Stimulated activated memory B cell treated with anti-CD40 and anti-IgM and Interleukin-4, amounts not matched to agents 10 μg/mL and 1 μg/mL and 100 μg/mL, for 72 hours (primary cell): ENCODE measurements at places on chromosomes 16 and 17.

DNA sequence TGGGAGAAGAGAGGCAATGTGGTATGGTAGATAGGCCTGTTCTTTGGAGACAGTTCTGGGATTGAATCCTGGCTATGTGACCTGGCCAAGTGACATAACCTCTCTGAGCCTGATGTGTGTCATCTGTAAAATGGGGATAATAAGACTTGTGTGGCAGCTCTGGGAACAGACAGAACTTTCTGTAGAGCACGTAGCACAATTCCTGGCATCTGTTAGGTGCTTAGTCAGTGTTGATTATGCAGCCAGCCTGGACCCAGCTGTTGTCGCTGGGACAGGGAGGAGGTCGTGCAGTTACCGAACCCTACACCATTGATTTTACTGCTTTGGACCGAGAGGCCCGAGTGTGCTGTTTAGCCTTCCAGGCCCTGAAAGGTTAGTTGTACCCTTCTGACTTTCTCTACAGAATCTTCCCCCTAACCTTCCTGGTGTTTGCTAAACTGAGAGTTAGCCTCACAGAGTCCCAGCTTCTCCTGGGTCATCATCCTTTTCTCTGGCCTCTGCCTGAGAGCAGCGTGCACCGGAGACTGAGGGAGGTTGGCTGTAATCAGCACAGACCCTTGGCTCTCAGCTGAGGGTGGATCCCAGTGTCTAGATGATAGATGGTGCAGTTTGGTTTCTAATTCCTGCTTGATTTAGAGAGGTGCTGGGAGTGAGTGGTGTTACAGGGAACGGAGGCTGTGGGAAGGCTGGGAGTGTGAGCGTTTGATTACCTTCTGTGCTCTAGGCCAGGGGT lies 31.9 kb downstream of the MSI2 start:
- no peak for ATAC-seq
- H3K27me3 ChIP-seq, result no peaks in the 10 kb centered on the region
- H3K4me1 ChIP-seq, result peaks cover 52% of the 10 kb centered on the region
- H3K4me3 ChIP-seq, result no peak overlapping the region
- H3K27ac ChIP-seq, result no peak overlapping the region
- H3K36me3 ChIP-seq, result peaks cover 42% of the 10 kb centered on the region

- H3K27me3 ChIP-seq, result no peaks in the 10 kb centered on the region
- peaks cover 18% of the 10 kb centered on the region for H3K36me3 ChIP-seq
- peaks cover 66% of the 10 kb centered on the region for H3K4me1 ChIP-seq
- peak overlapping the region; percentile 90 for H3K27ac ChIP-seq
- H3K4me3 ChIP-seq, result peak overlapping the region; percentile 83
Measured at GRCh38 chr17:73232587-73233373, 28.9 kb downstream of the CPSF4L start.

DNA sequence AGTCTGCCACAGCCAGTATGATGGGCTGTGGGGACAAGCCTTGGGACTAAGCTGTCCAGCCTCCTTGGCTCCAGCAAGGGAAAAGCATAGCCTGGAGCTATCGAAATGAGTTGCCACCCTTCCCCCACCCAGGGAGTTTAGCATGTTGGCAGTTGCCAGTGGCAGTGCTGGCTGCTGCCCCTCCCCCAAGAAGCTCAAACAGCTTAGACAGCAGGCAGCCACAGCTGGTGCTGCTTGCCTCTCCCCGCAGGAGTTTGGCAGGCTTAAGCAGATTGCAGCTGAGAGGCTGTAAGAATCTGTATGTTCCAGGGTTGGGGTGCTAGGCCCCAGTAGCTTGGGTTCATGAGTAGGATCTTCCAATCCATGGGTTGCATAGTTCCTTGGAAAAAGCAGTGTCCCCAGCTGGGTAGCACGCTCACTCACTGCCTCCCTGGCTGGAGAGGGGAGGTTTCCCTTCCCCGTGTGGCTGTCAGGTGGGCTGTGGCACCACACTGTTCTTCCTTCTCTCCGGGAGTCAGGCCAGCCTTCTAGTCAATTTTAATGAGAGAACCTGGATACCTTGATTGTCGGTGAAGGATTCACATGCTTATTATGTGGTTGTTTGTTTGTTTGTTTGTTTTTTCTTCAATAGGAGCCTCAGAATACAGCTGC lies 506.1 kb downstream of the CDH11 start:
- no peak overlapping the region for H3K27ac ChIP-seq
- ATAC-seq, result no peak
- H3K4me3 ChIP-seq, result no peak overlapping the region
- H3K4me1 ChIP-seq, result no peaks in the 10 kb centered on the region

DNA sequence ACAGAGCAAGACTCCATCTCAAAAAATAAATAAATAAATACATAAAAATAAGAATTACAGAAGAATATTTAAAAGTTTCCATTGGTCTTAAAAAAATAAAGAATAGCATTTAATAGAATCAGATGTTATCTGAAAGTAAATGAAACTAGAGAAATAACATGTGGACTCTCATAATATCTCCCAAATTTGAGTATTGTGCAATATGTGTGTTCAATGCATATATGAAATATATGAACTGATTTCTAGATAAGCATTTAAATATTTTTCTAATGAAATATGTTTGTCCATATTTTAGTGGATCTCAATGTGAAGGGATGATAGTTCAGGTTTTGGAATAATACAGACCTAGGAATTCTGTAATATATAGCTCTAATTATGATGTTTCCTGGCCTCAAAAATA lies 265.9 kb upstream of the PMFBP1 start:
- peaks cover 16% of the 10 kb centered on the region for H3K36me3 ChIP-seq
- no peak overlapping the region for H3K4me3 ChIP-seq
- H3K4me1 ChIP-seq, result no peaks in the 10 kb centered on the region
- H3K27me3 ChIP-seq, result no peaks in the 10 kb centered on the region
- H3K27ac ChIP-seq, result no peak overlapping the region

DNA sequence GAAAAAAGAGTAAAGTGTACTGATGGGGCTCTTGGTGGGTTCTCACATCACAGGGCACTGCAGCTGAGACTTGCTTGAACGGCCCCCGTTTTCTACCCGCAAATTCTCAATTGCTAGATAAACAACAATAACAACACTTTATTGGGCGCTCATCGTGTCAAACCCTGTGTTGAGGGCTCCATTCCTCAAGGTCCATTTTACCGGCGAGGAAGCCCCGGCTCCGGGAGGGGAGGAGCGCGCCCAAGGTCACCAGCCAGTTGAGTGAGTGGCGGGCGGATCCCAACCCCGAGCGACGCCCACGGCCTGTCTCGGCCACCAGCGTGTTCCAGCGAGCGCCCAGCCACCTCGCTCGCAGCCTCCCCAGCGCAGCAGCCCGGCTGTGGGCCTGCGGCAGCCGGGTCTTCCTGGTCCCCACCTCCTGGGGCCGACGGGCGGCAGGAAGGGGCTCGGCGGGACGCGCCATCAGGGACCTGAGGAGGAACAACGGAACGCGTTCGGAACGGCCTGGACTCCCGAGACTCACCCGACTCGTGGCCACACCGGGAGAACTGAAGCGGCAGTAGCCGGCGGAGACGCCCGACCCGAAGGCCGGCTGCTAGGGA lies 373 bp downstream of the CMC2 start:
- H3K27me3 ChIP-seq, result no peaks in the 10 kb centered on the region
- peak overlapping the region; percentile 99 for H3K27ac ChIP-seq
- peak; percentile 53 for ATAC-seq
- H3K36me3 ChIP-seq, result peaks cover 4% of the 10 kb centered on the region
- H3K4me1 ChIP-seq, result peaks cover 52% of the 10 kb centered on the region
- peak overlapping the region; percentile 99 for H3K4me3 ChIP-seq

GRCh38 chr17:74780443-74781238 lies 4.5 kb upstream of the NAT9 start:
- H3K36me3 ChIP-seq, result peaks cover 23% of the 10 kb centered on the region
- no peak overlapping the region for H3K4me3 ChIP-seq
- H3K27me3 ChIP-seq, result no peaks in the 10 kb centered on the region
- H3K4me1 ChIP-seq, result peaks cover 74% of the 10 kb centered on the region
- ATAC-seq, result no peak
- peak overlapping the region; percentile 77 for H3K27ac ChIP-seq

GRCh38 chr16:51960931-51961330 lies 586.0 kb downstream of the TOX3 start:
- H3K27ac ChIP-seq, result no peak overlapping the region
- no peaks in the 10 kb centered on the region for H3K4me1 ChIP-seq
- no peak overlapping the region for H3K4me3 ChIP-seq
- H3K27me3 ChIP-seq, result no peaks in the 10 kb centered on the region
- no peaks in the 10 kb centered on the region for H3K36me3 ChIP-seq
- ATAC-seq, result no peak

DNA sequence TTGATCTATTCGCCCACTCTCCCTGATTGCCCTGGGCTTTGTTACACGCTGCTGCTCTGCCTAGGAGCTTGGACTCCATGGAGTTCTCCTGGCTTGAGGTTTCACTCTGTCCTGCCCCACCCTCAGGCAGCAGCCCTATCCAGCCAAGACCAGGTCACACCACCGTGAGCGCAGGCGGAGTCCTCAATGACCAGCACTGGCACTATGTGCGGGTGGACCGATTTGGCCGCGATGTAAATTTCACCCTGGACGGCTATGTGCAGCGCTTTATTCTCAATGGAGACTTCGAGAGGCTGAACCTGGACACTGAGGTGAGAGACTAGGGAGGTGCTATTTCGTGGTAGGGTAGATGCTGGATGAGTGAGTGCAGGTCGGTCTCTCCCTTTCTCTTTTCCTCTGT lies 3.5 kb downstream of the CNTNAP1 start:
- no peak overlapping the region for H3K27ac ChIP-seq
- H3K27me3 ChIP-seq, result no peaks in the 10 kb centered on the region
- no peak for ATAC-seq
- peaks cover 6% of the 10 kb centered on the region for H3K36me3 ChIP-seq
- H3K4me3 ChIP-seq, result no peak overlapping the region

DNA sequence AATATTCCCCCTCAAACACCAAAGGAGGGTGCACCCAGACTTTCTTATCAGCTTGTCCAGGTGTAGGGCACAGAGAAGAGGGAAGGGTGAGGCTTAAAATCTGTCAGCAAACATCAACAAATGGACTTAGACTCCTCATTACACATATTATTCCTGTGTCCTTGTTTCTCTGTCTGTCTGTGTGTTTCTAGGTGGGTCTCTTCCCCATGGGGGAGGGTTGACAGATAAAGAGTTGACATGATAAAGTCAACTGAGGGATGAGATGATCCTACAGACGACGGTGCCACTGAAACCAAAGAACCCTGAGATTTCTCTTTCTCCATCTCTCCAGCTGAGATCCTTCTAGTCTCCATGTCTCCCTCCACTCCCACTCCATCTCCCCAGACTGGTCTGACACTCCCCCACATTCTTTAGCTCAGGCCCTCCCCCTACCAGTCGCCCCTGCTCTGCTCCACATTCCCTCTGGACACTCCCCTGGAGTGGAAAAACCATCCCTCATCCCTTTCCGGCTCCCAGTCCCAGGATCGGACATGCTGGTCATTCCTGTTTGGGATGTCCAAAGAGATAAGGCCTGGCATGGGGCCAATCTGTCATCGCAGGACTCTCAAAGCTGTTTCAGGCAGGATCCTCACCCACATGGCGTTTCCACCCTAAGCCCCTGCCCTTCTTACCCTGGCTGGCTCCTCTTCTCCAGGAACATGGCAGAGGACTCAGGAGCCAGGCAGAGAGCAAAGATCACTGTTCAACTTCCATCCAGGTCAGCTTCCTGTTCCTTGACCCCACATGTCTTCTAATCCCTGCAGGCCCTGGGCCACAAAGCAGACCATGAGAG lies 2.9 kb upstream of the ITGA3 start:
- no peak overlapping the region for H3K4me3 ChIP-seq
- H3K36me3 ChIP-seq, result no peaks in the 10 kb centered on the region
- peaks cover 25% of the 10 kb centered on the region for H3K27me3 ChIP-seq
- no peak for ATAC-seq

DNA sequence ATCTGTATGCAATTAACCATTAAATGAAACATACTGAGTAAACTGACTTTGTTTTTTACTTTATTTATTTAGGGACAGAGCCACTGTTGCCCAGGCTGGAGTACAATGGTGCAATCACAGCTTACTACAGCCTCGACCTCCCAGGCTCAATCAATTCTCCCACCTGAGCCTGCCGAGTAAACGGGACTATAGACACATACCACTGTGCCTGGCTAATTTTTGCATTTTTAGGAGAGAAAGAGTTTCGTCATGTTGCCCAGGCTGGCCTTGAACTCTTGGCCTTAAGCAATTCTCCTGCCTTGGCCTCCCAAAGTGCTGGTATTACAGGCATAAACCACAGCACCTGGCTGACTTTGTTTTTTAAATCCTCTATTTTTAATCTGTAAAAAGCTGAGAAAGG lies 42.6 kb downstream of the ANKFY1 start:
- no peak overlapping the region for H3K4me3 ChIP-seq
- no peak for ATAC-seq
- H3K27ac ChIP-seq, result no peak overlapping the region
- H3K27me3 ChIP-seq, result no peaks in the 10 kb centered on the region
- H3K36me3 ChIP-seq, result peaks cover 14% of the 10 kb centered on the region

DNA sequence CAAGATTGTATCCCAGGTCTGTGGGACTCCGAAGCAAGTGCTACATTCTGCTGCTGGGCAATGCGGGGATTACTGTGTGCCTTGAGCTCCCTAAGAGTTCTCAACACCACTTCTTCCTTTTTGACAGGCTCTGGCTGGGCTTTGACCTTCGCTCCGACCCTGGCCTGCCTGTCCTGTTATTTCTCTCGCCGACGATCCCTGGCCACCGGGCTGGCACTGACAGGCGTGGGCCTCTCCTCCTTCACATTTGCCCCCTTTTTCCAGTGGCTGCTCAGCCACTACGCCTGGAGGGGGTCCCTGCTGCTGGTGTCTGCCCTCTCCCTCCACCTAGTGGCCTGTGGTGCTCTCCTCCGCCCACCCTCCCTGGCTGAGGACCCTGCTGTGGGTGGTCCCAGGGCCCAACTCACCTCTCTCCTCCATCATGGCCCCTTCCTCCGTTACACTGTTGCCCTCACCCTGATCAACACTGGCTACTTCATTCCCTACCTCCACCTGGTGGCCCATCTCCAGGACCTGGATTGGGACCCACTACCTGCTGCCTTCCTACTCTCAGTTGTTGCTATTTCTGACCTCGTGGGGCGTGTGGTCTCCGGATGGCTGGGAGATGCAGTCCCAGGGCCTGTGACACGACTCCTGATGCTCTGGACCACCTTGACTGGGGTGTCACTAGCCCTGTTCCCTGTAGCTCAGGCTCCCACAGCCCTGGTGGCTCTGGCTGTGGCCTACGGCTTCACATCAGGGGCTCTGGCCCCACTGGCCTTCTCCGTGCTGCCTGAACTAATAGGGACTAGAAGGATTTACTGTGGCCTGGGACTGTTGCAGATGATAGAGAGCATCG lies 2.4 kb downstream of the SLC16A13 start:
- no peaks in the 10 kb centered on the region for H3K36me3 ChIP-seq
- H3K4me3 ChIP-seq, result peak overlapping the region; percentile 1
- no peak overlapping the region for H3K27ac ChIP-seq
- H3K27me3 ChIP-seq, result no peaks in the 10 kb centered on the region

- no peak for ATAC-seq
- no peaks in the 10 kb centered on the region for H3K27me3 ChIP-seq
- H3K27ac ChIP-seq, result no peak overlapping the region
- H3K36me3 ChIP-seq, result no peaks in the 10 kb centered on the region
Measured at GRCh38 chr17:11292491-11292890, 51.5 kb downstream of the SHISA6 start.

DNA sequence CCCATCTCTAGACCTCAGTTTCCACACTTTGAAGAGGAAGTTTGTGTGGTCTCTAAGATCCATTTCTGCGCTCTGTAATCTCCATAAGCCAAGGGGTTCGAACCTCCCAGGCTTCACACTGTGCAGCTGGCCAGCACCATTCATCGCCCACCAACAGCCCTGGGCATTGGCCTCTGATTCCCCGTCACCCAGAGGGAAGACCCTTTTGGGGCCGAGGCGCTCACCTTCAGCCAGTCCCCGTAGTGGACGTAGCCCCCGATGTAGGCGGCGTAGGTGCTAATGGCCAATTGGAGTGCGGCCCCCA lies 678 bp downstream of the TMEM101 start:
- H3K27ac ChIP-seq, result peak overlapping the region; percentile 96
- peaks cover 29% of the 10 kb centered on the region for H3K4me1 ChIP-seq

GRCh38 chr17:9842057-9842758 lies 16.5 kb downstream of the GLP2R start:
- no peaks in the 10 kb centered on the region for H3K36me3 ChIP-seq
- no peak overlapping the region for H3K27ac ChIP-seq
- H3K4me1 ChIP-seq, result no peaks in the 10 kb centered on the region
- ATAC-seq, result no peak
